NCI-H2081 treated with DMSO at 0.1 percent for 48 hours (cell line): ENCODE measurements at places on chromosomes 11 and 22.

- DNase-seq: no peak
Measured at GRCh38 chr11:86291466-86292262, 10.4 kb upstream of the HIKESHI start.

GRCh38 chr11:502288-503178 lies 4.5 kb downstream of the RNH1 start:
- no peak for DNase-seq

GRCh38 chr11:9651899-9652748 lies 11.8 kb upstream of the SWAP70 start:
- no peak for DNase-seq

DNA sequence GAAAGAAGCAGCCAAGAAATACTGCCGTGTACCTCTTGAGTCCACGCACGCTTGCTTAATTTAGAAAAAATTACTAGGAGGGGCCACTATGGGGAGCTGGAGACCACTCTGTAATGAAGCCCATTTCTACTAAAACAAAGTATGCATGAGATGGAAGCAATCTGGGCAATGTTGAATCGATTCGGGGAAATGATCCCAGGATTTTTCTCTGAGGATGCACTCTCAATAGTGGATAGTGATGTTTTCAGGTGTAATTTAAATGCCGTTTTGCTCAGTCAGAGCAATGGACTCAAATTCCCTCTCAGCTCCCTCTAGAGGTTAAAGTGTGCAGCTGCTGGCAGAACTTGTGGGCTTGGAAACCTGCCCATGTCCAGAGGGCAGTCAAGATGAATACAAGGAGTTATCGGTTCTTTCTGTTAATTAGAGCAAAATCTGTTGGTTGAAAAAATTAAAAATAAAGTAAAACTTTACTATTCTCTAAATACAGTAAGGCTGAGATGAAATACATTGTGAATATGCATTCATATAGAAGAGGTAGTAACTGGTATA lies 64.1 kb downstream of the ME3 start:
- no peak for DNase-seq

DNA sequence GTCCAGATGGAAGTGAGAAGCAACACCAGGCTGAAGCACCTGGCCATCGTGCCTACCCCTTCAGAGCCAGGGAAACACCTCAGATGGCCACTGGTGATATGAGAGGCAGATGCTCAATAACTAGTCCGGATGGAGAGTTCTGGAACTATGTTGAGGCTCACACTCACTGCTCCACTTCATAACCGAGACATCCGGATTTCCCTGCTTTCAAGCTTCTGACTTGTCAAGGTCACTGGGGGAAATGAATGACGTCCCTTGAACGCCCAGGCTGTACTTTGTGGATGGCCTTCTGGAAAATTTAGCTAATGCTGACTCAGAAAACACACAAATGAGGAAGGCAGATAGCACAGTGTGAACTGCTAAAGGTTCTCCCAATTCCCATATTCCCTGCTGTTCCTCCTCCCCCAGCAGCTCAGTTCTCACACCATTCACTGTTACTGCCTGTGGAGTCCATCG lies at the start of gene LYVE1:
Gene LYVE1, minus strand, starts transcription at position 180 of the 456 bp plus-strand sequence. Its CDS starts 133 bp downstream, at position 47.
- DNase-seq: no peak

DNA sequence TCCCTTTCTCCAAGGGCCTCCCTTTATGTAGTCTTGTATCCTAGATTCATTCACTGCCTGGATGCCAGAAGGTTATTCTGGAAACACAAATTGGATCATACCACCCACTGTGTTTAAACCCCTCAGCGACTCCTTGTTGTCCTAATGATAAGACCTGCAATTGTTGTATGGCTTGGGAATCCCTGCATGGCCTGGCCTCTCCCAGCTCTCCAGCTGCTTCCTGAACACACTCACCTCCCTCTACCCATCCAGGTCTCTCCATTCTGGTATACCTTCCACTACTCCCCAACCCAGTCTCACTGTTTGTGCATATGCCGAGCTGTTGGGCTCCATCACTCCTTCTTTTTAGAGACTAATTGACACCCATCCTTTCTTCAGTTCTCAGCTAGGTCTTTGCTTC lies 124.3 kb upstream of the ALX4 start:
- DNase-seq: no peak

DNA sequence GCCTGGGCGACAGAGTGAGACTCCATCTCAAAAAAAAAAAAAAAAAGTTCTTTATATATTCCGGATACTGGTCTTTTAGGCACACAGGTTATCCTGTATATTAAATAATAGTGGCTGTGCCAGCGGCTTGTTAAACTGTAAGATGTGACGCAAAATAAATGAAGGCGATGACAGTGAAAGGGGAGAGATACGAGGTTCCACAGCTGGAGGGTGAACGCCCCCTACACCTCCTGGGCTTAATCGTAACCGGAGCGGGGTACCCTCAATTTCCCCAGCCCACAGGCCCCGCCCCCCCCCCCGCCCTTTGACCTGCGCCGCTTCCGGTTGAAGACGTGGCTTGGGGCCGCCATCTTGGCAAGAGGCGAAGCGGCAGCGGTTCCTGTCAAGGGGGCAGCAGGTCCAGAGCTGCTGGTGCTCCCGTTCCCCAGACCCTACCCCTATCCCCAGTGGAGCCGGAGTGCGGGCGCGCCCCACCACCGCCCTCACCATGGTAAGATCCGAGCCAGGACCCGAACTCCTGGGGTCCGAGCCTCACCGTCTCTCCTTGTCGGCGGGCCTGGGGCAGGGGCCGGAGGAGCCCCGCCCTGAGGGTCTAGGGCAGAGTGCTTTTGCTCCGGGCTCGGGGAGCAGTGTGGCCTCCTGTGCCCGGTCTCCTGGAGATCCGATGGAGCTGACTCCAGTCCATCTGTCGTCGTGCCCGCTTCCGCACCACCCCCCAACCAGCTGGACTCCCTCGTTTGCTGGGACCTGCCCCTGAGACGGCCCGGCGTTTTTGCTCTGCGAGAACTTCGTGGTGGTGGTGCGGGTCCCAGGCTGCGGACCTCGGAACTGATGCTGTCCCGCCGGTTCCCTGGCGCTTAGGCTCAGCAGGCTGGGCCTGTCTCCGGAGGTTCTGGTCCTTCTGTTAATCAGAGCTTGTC lies at the start of gene ARCN1:
Gene ARCN1, plus strand, starts transcription at position 349 of the 920 bp plus-strand sequence. Its CDS starts 139 bp downstream, at position 488.
- DNase-seq: no peak

GRCh38 chr11:95245038-95245437 lies 14.0 kb upstream of the SESN3 start:
- DNase-seq: no peak

- no peak for DNase-seq
Measured at GRCh38 chr11:93166194-93166593, 31.6 kb downstream of the SLC36A4 start.

- no peak for DNase-seq
Measured at GRCh38 chr11:94196363-94196762, 67.7 kb downstream of the PANX1 start.
